Activated CD4-positive, CD25-positive, alpha-beta regulatory T cell treated with anti-CD3 and anti-CD28 coated beads, Interleukin-2, amount 50 U/mL, for 72 hours (primary cell): ENCODE measurements at places on chromosomes 7 and 10.

GRCh38 chr10:73625004-73625883 is 16.0 kb downstream of the MYOZ1 start:
- DNase-seq: no peak

DNA sequence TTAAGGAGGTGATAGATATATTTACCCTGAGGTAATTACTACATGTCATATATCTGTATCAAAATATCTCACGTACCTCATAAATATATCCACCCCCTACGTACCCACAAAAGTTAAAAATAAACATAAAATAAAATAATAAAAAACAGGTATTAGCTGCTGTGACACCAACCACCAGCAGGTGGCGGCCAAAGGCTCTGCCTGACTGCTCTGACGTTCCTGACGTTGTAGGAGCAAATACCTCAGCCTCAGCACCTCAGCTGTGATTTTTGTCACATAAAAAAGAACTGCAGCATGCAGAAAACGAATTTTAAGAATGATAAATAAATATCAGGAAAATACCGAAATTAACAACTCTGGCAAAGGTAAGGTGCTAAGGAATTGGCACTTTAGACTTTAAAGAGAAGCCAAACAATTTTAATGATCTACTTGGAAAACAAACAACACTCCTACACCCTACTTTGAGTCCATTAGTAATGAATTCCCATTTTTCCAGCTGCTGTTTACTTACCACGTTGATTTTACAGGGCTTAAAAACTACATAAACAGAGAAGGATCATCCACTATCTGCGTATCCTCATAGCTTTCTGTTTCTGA is 125.4 kb upstream of the TARP start:
- DNase-seq: peak; percentile 55

DNA sequence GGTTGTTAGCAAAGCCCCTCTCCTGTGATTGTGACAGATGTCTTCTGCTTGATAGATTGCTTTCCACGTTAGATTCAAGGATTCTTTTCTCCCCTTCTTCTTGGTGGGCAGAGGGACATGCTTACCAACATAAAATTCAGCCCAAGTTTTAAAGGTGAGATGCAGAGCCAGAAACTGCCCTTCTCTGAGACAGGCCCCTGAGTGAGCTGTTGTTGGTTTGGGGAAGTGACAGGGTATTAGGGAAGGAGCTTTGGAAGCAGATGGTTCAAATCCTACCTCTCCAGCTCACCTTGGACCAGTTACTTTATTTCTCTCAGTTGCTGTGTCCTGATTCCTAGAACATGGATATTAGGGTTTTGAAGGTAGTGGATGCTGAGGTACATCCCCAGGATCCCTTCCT is 53.0 kb downstream of the SORCS3 start:
- DNase-seq: no peak

- DNase-seq: no peak
Observed at GRCh38 chr7:31512166-31512565, 1.7 kb upstream of the ITPRID1 start.

DNA sequence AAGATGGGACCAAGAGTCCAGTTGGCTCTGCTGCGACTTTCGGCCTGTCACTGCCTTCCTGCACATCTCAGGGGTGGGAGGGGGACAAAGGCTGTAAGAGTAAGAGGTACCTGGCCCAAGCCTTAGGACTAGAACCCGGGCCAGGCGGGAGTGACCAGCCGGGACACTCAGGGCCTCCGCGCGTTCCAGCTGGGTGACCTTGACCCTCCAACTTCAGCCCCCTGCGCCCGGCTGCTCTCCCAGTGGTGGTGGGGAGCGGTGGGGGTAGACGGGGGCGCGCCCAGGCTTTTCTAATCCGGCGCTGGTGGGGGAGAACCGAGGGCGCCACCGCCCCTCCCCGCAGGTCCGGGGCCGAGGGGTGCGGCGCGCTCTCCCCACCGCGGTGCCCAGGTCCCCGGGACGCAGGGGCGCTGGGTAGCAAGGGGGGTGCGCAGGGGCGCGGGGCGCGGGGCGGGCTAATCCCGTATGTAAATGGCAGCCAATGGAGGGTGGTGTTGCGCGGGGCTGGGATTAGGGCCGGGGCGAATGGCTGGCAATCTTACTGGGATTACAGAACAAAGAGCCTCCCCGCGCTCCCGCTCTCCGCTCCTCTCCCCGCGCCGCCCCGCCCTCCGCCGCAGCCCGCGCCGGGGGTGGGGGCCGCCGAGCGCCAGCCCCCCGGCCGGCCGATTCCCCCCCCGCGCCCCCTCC is at the start of gene GTF2IRD1:
GTF2IRD1 (plus strand) TSS at position 585 of the 690 bp plus-strand sequence. CDS start 54,175 bp downstream, outside the sequence.
- DNase-seq: peak; percentile 39

GRCh38 chr7:73830681-73831583 is at the start of gene CLDN4:
TSS of gene CLDN4 (plus strand) at chr7:73830996. CDS start at chr7:73831202, 206 bp downstream.
- DNase-seq: no peak

DNA sequence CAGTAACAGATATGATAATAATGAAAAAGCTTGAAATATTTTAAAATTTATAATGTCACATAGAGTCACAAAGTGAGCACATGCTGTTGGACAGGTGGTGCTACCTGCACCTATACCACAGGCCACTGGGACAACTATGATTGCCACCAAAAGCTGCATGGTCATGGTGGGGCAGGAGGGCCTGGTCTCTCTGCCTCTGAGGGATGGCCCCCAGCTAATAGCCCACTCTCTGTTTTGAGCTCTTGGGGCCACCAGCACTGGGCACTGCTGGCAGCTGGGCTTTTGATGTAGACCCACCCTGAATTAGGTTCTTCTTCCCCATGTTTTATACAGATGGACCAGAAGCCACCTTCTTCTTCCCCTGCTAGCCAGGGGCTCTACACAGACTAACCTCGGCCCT is 265.4 kb downstream of the KCND2 start:
- DNase-seq: no peak

- DNase-seq: no peak
Observed at GRCh38 chr10:92567952-92568600, 5.8 kb downstream of the IDE start.

- DNase-seq: no peak
Observed at GRCh38 chr7:95772298-95772770, at the start of gene DYNC1I1. TSS of gene DYNC1I1 (plus strand) at chr7:95772554. CDS start at chr7:95804730, 32,176 bp downstream.

DNA sequence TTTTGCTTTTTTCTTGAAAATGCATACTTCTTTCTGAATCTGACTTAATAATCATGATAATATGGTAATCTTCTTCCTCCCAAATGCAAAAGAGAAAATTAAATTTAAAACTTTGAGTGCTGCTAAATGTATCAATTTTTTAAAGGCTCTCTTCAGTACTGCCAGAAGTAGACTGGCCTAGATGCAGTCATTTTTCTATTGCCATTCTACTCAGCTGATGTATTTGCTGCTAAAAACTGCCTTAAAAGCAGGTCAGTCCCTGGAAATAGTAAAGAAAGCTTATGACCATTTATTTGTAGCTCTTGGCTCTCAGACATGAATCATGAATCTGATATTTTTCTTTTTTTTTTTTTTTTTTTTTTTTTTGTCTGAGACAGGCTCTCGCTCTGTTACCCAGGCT is 28.5 kb downstream of the NAPEPLD start:
- no peak for DNase-seq

DNA sequence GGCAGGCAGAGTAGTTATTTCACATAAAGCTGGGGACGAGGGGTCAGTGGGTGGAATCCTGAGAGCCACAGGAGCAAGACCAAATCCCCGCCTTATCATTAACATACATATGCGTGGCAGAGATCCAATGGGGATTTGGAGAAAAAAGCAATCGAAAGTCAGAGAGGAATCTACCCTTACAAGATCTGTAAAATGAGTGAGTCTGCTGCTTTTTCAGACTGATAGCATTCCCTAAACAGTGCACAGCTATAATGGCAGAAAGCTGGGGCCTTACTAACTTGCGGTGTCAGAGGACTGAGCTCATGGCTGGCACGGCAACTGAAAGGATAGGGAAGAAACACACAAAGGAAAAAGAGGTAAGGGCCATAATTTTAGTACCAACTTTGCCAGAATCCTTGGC is 25.0 kb downstream of the GPR22 start:
- DNase-seq: no peak

DNA sequence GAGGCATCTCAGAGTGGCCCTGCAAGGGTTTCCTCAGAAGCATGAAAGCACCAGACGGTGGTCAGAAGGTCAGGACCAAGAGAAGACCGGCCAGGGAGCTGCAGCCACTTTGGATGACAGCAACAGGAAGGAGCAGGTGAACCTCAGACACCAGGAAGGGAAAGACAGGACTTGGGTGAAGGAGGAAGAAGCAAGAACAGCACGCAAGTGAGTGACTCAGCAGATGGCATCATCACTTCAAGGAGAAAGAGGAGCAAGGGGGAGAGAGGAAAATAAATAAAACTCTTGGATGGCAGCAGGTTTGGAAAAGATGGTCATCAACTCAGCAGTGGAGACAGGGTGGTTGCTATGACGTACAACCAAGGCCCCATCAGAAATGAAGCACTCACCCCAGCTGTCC is 31.6 kb downstream of the NCAPG2 start:
- DNase-seq: no peak

GRCh38 chr7:105429746-105430612 is 41.3 kb upstream of the SRPK2 start:
- DNase-seq: no peak

DNA sequence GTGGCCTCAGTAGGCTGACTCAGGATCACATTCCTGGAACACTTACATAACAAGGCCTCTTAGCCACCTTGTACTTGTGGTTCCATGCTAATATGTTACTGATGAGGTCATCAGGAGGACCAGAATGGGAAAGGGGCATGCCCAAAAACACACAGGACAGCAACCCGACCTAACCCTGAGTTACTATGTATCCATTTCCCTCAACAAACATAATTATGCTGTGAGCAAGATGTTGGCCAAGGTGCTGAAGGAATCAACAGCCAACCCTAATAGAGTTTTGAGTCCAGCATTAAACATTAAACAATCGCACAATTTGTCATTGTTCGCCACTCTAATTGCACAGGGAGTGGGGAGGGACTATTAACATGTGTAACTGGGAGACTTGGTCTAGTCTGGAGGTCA is 129.4 kb downstream of the PLPP4 start:
- DNase-seq: no peak

DNA sequence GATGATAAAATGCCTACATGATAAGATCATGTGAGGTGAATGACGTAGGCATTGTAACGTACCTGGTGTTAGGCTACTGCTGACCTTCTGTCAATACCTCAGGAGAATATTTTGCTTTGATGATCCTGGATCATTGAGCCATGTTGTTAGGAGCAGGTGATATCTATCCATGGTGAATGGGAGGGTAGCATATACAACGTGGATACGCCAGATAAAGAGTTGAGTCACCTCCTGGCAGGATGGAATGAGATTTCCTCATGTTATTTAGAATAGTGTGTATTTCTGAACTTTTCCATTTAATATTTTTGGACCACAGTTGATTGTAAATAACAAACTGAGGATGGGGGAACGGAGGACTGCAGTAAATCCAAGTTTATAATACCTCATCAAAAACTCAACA is 11.8 kb upstream of the CLDN12 start:
- DNase-seq: no peak

GRCh38 chr10:72035252-72035887 is 53.0 kb downstream of the SPOCK2 start:
- no peak for DNase-seq

GRCh38 chr7:12727455-12728191 is 40.2 kb downstream of the ARL4A start:
- no peak for DNase-seq

DNA sequence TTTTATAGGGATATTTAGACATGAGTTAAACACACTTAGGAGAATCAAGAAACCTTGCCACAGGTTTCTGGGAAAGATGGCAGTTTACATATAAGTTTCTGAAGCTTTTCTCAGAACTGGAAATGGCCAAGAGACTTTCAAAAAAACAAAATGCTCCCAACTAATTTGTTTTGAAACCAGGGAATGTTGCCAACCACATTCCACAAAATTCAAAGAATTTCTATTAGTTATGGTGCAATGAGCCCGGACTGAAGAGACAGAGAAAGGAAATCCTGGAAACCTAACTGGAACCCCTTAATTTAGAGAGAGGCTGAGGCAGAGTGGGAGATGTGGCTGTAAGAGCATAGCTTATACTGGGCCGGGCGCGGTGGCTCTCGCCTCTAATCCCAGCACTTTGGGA is 128.5 kb downstream of the PTEN start:
- DNase-seq: no peak

GRCh38 chr7:26279405-26279804 is 12.3 kb upstream of the SNX10 start:
- no peak for DNase-seq

DNA sequence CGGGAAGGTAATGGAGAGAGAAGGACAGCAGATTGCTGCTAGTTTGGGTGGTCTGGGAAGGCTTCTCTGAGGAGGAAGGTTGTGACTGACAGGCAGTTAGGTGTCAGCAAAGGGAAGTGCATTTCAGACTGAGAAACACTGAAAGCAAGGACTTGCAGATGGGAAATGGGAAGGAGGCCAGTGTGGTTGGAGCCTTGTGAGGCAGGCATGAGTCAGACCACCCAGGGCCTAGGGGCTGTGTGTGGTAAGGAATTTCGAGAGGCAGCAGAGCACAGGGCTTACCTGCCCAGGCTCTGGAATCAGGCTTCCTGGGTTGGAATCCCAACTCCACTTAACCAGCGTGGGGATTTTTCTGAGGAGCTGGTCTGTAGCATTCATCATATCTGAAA is 53.5 kb downstream of the NRF1 start:
- DNase-seq: no peak

DNA sequence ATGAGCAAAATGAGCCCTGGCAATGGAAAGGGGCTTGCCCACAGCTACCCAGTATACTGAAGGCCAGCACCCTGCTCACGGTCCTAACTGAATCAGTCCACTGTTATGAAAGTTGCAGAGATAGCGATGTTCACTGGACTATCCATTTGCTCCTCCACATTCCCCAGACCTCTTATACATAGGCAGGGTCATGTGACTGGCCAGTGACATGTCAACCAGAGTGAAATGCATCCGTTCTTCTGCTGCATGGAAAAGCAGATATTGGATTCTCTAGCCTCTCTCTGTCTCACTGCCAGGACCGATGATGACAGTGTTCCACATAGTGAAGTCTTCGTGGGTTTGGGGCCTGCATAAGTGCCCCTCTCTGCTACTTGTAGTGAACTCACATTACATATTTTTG is 503.4 kb downstream of the RPS24 start:
- DNase-seq: no peak

GRCh38 chr10:110379831-110380230 is 75.1 kb upstream of the SMNDC1 start:
- DNase-seq: no peak

DNA sequence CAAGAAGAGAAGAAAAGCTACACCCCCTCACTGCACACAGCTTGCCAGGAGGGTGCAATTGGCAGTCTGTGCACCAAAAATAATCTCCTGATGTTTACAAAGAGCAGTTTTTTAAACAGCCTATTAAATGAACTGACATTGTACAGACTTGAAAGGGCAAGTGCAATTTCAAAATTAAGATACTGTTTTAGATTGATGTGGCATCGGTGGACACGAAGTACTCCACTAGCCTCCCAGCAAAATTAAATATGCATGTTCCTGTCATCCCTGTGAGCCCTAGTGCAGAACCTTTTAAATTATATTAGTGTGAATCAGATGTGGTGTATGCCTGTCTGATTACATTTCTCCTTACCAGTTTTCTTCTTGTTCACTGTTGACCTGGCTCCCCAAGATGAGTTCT is 87.9 kb downstream of the WIPF3 start:
- no peak for DNase-seq
